ENCODE measurements at places on chromosomes 12 and 14.

- no peak for DNase-seq
Measured at GRCh38 chr14:94027566-94028449, 1.7 kb downstream of the OTUB2 start.

DNA sequence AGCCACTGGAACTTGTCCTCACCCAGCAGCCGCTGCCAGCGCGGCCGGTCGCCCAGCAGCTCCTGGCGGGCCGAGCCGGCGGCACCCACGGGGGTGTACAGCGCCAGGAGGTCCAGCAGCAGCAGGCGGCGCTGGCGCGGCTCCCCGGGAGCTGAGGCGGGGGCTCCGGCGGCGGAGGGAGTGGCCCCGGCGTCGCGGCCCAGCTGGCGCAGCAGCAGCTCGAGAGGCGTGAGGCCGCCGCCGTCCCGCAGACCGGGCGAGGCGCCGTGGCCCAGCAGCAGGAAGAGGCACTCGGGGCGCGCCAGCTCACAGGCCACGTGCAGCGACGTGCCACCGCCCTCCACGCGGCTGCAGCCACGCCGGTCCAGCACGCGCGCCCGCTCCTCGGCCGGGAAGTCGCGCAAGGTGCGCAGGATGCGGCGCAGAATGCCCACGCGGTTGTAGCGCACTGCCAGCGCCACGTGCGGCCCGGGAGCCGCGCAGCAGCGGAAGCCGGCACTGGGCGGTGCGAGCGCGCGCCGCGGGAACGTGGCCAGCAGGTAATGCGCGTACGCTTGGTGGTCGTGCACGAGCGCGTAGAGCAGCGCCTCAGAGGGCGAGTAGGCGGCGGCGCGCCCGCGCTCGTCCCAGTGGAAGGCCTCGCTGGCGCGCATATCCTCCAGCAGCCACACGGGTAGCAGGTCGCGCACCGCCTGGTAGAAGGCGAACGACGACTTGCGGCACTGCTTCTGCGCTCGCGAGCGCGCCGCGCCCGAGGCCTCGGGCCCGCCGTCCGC, 2.3 kb downstream of the ANKRD9 start:
- no peak for DNase-seq

DNA sequence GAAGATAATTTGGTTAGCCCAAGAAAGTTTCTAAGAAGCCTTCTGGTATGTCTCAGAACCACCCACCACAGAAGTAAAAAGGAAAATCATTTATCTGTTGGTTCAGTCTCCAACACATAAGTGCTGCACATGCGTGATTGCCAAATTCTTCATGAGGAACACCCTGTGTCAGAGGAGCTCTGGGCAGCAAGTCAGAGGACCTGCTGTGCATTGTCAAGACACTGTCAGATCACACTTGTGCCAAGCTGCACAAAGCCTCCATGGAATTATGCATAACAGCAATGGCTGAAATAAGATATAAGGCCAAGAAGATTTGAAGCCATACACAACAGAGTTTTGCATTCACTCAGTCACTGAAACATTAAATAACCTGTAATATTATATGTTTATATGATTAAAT, 1304.7 kb upstream of the FLRT2 start:
- no peak for DNase-seq

- no peak for DNase-seq
Measured at GRCh38 chr12:52205612-52206303, 13.9 kb upstream of the KRT80 start.

DNA sequence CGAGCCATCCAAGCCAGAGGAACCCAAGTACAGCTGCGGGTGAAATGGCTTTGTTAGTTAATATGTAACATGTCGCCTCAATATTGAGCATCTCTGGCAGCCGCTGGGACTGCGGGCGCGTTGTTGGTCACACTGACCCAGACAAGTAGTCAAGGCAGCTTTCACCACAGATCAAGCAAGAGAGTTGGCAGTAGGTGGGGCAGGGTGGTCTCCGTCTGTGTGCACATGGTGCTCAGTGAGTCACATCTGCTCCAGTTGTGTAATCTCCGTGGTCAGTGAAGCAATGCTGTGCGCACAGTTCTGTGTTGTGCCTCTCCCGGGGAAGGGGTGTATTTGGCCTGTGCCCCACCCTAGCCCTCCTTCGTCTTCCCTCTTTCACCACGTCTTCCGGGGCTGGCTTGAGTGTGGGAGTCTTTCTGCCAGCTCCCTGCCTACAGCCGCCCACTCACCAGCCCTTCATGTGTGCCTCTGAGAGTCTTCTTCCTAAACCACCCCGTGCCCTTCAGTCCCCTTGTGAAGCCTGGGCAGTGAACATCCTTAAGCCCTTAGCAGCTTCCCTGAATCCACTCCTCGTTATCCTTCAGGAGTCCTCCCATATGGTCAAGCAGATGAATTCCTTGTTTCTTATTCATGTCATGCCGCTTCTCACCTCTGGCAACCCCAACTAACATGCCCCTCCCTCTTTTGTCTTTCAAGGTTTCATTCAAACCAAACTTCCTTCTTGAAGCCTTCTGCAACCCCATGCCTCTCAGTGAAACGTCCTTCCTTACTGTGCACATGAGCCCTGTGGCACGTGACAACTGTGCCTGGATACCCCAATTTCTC, 242.1 kb downstream of the CACNA1C start:
- no peak for DNase-seq

- no peak for DNase-seq
Measured at GRCh38 chr12:53236443-53237111, 4.6 kb upstream of the RARG start.

All from WTC11 (cell line).